Karpas-422 (cell line): ENCODE measurements at places on chromosomes 13 and 19. TPM values are rescaled to one million over a fixed set of nuclear protein-coding genes. Genes with fewer than 3 reads are reported as not detected.

Gene NLRP4
- total RNA-seq, result 28.2 and 30.2 TPM in 2 replicates

Gene ZNF460
- 95.1 and 113 TPM in 2 replicates for total RNA-seq

Gene SELENOV
- total RNA-seq, result not detected in 2 replicates

Gene KLK14
- total RNA-seq, result 0.48 TPM in 1 of 2 replicates, not detected in the other

Gene SRRM5
- total RNA-seq, result not detected in 2 replicates

Gene TEX30
- 10.7 and 25.6 TPM in 2 replicates for total RNA-seq

Gene CBY2
- total RNA-seq, result not detected in 2 replicates

Gene NEK5
- not detected in 2 replicates for total RNA-seq

Gene LSM7
- total RNA-seq, result 140 and 228 TPM in 2 replicates
